ENCODE measurements at places on chromosomes 12 and 14.

DNA sequence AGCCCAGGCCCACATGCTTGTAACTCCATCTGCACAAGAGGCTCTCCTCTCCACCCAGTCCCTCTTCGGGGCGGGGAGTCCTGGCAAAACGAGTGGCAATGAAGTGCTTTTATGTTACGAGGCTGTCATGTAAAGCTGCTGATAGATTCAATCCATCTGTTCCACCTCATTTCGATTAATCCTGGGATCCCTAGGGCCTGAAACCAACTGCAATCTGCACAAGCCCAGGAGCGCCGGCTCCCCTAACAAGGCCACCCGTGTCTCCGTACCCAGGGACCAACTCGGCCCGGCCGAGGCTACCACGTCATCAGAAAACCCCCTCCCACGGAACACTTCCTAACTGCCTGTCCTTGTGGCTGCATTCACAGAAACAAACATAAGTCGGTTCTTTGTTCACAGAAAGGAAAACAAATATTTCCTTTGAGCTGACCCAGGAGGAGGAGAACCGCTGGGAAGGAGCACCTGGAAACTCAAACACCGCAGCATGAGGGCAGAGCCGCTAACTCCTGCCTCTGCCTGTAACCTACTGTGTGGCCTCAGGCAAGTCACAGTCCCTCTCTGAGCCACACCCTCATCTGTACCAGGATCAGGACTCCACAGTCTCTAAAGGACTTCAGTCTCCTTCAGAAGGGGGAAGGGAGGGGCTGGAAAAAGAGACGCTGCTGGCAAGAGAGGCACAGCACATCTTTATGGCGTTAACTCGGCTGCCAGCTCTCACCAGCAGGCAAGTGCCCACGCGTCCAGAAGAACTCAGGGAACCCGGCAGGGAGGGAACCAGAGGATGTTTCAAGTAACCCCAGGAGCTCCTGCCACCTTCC is 47.8 kb downstream of the CCDC88C start:
- no peaks in the 10 kb centered on the region for H3K36me3 ChIP-seq
- no peak for DNase-seq
- H3K27me3 ChIP-seq = peaks cover 7% of the 10 kb centered on the region
- H3K27ac ChIP-seq = no peak overlapping the region

GRCh38 chr14:35741345-35742031 is 67.6 kb downstream of the RALGAPA1 start:
- DNase-seq = no peak
- H3K4me1 ChIP-seq = no peaks in the 10 kb centered on the region
- H3K36me3 ChIP-seq = no peaks in the 10 kb centered on the region
- no peak overlapping the region for H3K4me3 ChIP-seq
- H3K27me3 ChIP-seq = no peaks in the 10 kb centered on the region
- H3K27ac ChIP-seq = no peak overlapping the region

DNA sequence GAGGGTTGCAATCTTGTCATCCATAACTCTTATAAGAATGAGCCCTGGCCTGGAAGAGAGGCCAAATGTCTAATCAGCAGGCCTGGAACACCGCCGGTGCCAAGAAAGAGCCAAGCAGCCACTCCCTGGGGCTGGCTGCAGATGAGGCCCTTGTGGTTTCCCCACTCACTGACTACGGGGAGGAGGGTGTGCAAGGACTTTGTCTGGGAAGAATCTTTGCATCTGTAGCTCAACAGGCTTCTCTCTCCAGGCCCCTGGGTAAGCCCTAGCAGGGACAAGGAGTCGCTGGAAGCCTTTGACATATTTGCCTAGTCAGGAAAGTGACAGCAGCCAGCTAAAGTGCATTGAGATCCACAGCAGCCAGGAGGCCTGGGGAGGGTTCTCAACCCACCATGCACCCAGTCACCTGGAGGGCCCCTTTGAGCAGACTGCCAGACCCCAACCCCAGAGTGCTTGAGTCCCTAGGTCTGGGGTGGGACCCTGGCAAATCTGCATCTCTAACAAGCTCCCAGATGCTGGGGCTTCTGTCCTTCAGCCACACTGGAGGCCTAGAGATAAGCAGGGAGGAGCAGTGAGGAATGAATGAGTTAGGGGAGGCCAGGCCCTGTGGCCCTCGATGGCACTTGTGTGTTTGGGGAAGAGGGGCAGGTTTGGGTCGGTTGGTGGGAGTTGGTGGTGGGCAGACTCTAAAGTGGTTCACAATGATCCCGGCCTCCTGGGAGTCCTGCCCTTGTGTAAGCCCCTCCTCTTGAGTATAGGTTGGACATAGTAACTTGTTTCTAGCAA is 13.9 kb upstream of the LRTM2 start:
- H3K27me3 ChIP-seq = no peaks in the 10 kb centered on the region
- DNase-seq = peak; percentile 43
- H3K36me3 ChIP-seq = no peaks in the 10 kb centered on the region
- H3K4me1 ChIP-seq = no peaks in the 10 kb centered on the region

DNA sequence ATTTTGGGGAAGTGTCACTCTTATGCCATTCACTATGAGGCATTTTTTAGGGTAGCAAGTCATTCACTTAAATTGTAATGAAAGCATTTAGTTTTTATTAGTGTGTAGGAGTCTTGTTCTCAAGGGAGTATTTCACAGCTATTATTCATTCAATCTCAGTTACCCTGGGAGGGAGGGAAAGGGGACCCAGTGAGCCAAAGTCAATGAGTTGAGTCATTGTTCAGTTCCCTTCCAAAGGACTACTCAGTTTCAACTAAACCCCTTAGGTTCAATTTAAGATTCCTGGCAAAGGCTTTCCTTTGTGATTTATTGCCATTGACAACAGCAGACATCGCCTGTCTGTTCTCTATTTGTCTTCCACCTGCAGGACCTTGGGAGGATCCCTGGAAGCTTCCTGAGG is 29.3 kb upstream of the RASSF8 start:
- H3K4me3 ChIP-seq = no peak overlapping the region
- no peak overlapping the region for H3K27ac ChIP-seq
- no peaks in the 10 kb centered on the region for H3K36me3 ChIP-seq
- H3K27me3 ChIP-seq = no peaks in the 10 kb centered on the region
- no peaks in the 10 kb centered on the region for H3K4me1 ChIP-seq

- H3K27ac ChIP-seq = no peak overlapping the region
- no peaks in the 10 kb centered on the region for H3K36me3 ChIP-seq
- no peak for DNase-seq
- H3K4me3 ChIP-seq = no peak overlapping the region
- no peaks in the 10 kb centered on the region for H3K27me3 ChIP-seq
- no peaks in the 10 kb centered on the region for H3K4me1 ChIP-seq
Observed at GRCh38 chr12:132494294-132495164, 4.6 kb downstream of the FBRSL1 start.

DNA sequence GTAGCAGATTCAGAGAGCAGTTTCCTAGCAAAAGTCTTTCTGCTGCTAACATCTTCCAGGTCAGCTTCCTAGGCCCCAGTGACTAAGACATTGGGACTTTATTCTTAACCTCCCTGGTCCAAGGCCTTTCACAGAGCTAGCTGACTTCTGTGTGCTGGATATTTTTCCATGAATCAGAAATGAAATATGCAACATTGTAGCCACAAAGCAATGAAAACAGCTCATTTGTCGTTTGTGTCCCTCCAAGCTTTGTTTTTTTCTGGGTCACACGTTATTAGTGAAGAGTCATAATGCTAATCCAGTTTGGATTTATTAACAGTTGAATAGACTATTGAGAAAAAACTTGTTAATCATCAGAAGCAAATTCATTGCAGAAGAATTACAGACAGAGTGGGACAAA is 82.4 kb downstream of the ARF6 start:
- H3K27me3 ChIP-seq = no peaks in the 10 kb centered on the region
- H3K27ac ChIP-seq = peak overlapping the region; percentile 64
- no peak overlapping the region for H3K4me3 ChIP-seq
- H3K4me1 ChIP-seq = peaks cover 35% of the 10 kb centered on the region
- DNase-seq = peak; percentile 90
- no peaks in the 10 kb centered on the region for H3K36me3 ChIP-seq

DNA sequence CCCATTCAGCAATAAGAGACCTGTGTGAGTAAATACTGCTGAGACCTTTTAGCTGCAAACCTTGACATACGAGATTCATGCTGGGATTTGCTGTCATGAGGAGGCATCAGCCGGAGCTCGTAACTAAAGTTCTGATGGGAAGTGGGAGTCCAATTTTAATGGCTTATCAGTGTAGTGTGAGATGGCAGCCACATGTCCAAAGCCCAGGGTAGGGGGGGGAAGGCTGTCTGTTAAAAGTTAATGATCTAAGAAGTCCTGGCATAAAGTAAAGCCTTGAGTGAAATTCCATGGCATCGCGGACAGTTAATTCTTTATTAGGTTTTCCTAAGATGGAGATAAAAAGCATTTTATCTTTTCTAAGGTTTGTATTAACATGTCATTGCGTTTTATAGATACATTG is 240.0 kb downstream of the AACS start:
- H3K27me3 ChIP-seq = no peaks in the 10 kb centered on the region
- H3K4me1 ChIP-seq = no peaks in the 10 kb centered on the region
- no peaks in the 10 kb centered on the region for H3K36me3 ChIP-seq
- H3K27ac ChIP-seq = no peak overlapping the region
- DNase-seq = no peak
- no peak overlapping the region for H3K4me3 ChIP-seq

DNA sequence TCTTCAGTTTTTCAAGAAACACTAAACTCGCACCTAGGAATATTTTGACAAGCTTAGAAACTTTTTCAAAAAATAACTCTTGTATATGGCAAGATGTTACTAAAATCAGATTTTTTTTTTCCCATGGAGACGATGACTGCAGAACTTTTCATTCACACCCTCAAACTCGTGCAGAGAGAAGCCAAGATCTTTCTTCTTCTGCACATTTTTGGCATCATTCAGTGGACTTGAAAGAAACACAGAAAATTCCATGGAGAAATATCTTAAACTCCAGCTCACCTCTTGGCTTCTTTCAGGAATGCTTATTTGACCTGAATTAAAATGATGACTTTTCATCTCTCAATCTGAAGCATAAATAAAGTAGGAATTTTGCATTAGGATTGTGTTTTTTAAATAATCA is 919.4 kb downstream of the NRXN3 start:
- H3K27ac ChIP-seq = no peak overlapping the region
- H3K36me3 ChIP-seq = no peaks in the 10 kb centered on the region
- no peaks in the 10 kb centered on the region for H3K4me1 ChIP-seq
- peak; percentile 30 for DNase-seq

- no peak overlapping the region for H3K4me3 ChIP-seq
- H3K36me3 ChIP-seq = peaks cover 10% of the 10 kb centered on the region
- H3K4me1 ChIP-seq = no peaks in the 10 kb centered on the region
Observed at GRCh38 chr12:53719649-53720048, 7.6 kb downstream of the CALCOCO1 start.

- H3K4me3 ChIP-seq = peak overlapping the region; percentile 96
- H3K36me3 ChIP-seq = no peaks in the 10 kb centered on the region
- H3K27me3 ChIP-seq = no peaks in the 10 kb centered on the region
- no peaks in the 10 kb centered on the region for H3K4me1 ChIP-seq
- DNase-seq = no peak
- peak overlapping the region; percentile 83 for H3K27ac ChIP-seq
Observed at GRCh38 chr12:131950182-131950913, 606 bp downstream of the EP400 start.
